ENCODE measurements at places on chromosomes 2 and 18.

DNA sequence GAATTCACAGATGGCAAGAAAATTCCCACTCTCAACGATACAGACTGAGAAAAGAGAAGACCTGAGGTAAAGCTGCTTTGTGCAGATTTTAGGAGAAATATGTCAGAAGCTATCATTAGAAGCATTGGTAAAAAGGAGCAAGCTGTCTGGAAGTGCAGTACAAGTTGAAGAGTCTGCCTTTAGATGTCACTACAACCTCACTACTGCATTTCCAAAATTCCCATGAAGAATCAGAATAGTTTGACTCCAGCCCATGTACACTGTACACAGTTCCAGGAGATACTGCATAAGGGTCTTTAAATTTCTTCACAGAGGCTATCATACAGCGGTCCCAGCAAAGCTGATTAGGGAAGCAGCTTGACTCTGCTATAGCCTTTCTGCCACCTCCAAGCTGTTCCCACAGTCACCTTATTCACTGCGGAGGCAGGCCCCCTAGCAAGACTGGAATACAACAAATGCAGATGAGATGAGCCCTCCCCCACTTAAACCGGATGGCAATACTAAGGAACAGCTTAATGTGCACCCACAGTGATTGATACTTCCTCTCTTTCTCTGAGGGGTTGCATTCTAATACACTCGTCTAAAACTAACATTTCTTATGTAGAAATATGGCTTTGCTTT lies 527.4 kb downstream of the TMEM182 start:
- no peak for DNase-seq

- DNase-seq: no peak
Observed at GRCh38 chr18:55268151-55268601, 308.9 kb upstream of the CCDC68 start.

DNA sequence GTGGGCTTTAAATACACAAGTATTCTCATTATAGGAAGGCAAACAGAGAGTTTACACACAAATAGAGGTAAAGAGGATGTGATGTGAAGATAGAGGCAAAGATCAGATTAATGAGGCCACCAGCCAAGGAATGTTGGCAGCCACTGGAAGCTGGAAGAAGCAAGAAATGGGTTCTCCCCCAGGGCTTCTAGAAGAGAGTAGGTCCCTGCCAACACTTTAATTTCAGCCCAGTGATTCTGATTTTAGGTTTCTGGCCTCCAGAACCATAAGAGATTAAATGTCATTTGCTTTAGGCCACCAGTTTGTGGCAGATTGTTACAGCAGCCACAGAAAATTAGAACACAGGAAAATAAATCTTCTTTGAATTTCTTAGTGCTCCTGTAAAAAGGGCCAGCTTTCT lies 916.7 kb downstream of the CPS1 start:
- DNase-seq: no peak

DNA sequence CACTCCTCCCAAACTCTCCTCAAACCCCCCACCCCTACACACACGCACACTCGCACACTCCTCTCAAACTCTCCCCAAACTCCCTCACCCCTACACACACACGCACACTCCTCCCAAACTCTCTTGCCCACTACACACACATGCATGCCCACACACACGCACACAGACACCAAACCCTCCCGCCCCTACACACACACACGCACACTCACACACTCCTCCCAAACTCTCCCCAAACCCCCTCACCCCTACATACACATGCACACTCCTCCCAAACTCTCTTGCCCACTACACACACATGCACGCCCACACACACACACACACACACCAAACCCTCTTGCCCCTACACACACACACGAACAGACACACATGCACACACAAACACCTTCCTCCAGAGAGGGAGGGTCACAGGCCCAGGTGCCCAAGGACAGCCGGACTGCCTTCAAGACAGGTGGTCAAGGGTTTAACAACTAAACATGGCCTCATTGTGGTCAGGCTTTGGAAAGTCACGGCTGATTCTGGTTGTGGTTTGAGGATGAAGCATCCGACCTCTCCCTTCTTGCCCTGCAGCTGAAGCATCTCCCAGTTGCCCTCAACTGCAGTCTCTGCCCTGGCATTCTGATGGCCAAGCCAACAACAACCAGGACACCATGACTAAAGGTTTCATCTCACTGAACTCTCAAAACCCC lies 72.3 kb upstream of the SNTG2 start:
- no peak for DNase-seq

DNA sequence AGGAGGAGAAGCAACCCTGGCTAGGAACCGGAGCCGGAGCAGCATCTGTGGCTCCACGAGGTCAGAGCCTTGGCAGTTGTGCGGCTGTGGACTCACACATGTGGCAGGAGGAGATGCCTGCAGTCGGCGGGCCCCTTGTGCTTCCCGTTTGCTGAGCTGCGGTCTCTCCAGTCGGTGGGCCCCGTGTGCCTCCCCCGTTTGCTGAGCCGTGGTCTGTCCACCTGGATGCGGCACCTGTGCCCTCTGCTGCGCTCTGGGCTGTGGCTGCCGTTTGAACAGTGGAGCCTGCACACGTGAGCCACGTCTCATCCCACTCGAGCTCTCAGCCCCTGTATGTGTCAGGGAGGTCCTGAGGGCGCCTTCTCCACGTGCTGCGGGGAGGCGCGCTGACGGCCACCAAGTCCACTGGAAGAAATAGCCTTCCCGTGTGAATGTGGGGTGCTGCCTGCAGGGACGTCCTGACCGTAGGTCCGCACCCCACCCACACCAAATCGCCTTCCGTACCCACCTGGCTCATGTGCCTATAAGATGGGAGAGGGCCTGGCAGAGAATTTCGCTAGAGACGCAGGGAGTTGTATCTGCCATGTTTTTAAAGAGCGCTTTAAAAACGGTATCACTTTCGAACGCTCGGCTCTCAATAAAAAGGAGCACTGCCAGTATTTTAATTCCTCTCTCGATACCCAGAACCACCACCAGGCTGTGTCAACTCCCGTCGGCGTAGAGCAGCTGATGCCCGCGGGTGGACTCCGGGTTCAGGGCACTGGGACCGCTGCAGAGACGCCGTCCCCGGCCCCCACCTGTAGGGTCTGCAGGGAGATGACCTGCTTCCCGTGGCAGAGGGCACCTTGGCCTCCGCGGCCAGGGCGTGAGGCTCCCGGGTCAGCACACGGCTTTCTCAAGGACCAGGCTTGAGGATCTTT lies 117.0 kb downstream of the NFATC1 start:
- no peak for DNase-seq

DNA sequence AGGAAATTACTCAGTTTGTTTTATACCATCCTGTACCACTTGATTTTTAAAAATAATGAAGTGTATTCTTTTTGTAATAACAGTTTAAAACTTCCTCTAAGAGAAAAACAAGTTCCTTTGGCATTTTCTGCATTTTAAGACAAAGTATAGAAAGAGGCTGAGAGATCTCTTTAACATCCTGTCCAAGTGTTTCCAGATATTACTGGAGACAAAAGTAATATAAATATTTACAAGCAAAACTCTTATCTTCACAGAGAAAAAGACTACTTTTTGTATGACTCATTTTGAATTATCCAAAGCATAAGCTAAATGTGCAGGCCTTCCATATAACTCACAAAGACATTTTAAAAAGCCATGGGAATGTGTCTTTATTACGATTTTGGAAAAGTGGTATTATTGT lies 221.1 kb downstream of the RDH14 start:
- no peak for DNase-seq

GRCh38 chr2:120383631-120384340 lies 37.9 kb downstream of the INHBB start:
- no peak for DNase-seq

- no peak for DNase-seq
Observed at GRCh38 chr2:208570066-208570465, 163.5 kb downstream of the PTH2R start.

DNA sequence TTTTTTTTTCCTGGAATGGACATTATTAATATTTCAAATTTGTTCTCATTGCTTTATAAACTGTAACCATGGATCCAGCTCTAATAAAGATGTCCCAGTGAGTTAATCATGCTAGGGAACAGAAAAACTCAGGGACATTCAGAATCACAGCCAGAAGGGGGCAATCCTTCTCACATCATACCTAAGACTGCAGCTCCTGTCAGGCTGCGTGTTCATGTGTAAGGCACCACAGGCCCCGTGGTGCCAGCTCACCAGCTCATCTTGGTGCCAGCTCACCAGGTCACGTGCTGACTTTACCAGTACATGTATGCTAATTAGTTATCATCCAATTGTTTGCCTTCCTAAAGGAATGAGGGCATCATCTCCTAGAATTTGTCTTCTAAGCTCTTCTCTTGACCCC lies 84.7 kb upstream of the NEDD4L start:
- no peak for DNase-seq

DNA sequence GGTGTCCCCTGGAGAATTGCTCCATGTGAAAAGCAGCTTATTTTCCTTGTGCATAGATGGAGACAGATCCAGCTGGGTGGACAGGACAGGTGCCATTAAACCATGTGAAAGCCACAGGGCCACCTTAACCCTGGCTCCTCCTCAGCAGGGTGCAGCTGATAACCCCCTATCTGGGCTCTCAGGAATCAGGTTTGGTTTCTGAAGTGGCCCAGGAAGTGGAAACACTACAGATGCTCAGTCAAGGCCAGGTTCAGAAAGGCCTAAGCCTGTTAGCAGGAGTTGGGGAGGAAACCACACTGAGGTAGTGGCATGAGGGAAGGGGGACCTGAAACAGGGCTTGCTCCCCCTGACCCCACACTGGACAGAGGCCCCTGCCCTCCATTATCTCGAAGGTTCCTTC lies 217.0 kb downstream of the SPP2 start:
- DNase-seq: no peak
